ENCODE measurements at places on chromosomes 6 and 20. TPM values are rescaled to one million over a fixed set of nuclear protein-coding genes. Genes with fewer than 3 reads are reported as not detected.

DNA sequence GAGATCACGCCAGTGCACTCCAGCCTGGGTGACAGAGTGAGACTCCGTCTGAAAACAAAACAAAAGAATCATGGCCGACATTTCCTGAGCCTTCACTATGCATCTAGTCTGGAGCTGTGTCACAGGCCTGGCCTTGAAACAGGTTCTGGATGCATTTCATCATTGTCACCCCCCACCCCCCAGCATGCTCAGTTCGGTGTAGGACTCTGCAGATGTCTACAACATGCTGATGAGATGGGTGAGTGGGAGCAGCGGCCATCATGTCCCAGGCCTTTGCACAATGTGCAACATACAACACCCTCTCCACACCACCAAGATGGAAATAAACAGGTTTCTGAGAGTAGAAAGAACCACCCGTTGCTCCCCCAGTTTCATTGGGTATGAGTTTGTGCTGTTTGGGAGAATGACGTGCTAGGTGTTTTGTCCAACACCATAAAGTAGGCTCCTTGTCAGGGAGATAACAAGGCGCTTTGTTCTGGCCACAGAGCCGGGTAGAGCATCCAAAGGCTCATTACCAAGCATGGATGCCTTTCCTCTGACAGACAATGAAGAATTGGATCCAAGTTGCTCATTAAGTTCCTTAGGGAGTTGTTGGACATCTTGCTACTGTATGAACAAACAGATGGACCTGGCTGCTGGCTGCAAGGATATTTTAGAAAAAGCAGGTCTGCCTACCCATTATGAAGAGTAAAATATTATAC is 22.1 kb downstream of the SNHG17 start:
- H3K36me3 ChIP-seq, result peaks cover 7% of the 10 kb centered on the region
- no peak overlapping the region for H3K27ac ChIP-seq
- H3K4me1 ChIP-seq, result no peaks in the 10 kb centered on the region

DNA sequence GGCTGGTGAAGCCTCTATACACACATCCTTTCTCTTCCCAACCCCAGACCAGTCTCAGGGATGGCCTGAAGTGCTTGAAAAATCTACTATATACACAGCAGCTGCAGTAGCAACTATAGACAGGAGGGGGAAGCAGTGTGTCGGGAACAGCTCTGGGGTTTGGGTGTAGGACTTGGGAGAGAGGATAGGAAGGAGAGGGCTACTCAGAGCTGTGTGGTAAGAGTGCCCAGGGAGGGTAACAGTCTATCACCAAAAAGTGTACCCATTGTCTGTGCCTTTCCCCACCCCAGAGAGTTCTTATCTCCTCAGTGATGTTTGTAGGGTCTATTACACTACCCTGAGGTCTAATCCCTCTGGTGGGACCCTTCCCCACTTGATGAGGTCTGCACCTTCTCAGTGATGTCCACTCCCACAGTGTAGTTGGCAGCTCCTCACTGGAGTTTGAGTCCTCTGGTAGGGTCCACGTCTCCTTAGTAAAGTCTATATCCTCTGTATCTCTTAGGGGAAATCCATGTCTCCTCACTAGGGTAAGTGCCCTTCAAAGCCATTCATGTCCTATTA is 1.5 kb upstream of the GGT7 start:
- peak; percentile 40 for DNase-seq
- H3K4me3 ChIP-seq, result no peak overlapping the region
- no peak overlapping the region for H3K27ac ChIP-seq
- H3K4me1 ChIP-seq, result peaks cover 35% of the 10 kb centered on the region

Gene PHF10
- total RNA-seq, result 121 TPM

DNA sequence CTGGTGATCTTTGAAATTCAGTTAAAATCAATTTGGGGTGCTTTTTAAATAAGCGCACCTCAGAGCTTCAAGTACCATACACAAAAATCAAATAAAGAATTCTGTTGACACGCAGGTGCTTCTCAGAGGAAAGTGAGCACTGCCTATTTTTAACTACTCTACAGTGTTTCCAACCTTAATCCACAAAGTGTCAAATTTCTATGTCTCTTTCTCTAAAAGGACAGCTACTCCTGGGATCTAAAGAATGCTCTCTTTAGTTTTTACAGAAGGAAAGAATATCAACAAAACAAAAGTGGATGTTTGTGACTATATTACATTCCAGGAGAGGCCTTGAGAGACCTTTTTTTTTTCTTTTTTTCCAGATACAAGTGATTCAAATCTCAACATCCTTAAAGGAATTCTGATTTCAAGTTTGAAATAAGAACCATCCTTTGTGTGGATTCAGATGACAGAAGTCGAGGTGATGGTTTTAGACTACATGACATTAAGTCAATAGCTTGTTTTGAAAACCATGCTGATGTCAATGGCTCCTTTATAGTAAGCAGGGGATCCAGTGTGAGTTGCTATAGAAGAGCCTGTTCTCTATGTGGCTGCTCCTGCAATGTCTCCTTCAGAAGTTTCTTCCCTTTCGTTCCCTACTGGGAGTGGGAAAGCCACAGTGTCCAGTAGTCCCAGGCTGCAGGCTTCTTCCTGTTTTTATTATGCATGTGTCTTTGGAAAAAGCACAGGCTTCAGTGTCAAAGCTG is 67.2 kb upstream of the DEFB112 start:
- no peaks in the 10 kb centered on the region for H3K36me3 ChIP-seq
- no peaks in the 10 kb centered on the region for H3K4me1 ChIP-seq
- H3K4me3 ChIP-seq, result no peak overlapping the region
- no peaks in the 10 kb centered on the region for H3K27me3 ChIP-seq

GRCh38 chr20:64158346-64159285 is 5.6 kb upstream of the MYT1 start:
- no peaks in the 10 kb centered on the region for H3K36me3 ChIP-seq
- no peak overlapping the region for H3K4me3 ChIP-seq
- no peak overlapping the region for H3K27ac ChIP-seq
- no peaks in the 10 kb centered on the region for H3K4me1 ChIP-seq
- DNase-seq, result no peak

GRCh38 chr20:271069-271468 is 13.5 kb downstream of the DEFB132 start:
- H3K4me1 ChIP-seq, result peaks cover 5% of the 10 kb centered on the region
- no peaks in the 10 kb centered on the region for H3K36me3 ChIP-seq
- no peak overlapping the region for H3K4me3 ChIP-seq
- no peak for DNase-seq

DNA sequence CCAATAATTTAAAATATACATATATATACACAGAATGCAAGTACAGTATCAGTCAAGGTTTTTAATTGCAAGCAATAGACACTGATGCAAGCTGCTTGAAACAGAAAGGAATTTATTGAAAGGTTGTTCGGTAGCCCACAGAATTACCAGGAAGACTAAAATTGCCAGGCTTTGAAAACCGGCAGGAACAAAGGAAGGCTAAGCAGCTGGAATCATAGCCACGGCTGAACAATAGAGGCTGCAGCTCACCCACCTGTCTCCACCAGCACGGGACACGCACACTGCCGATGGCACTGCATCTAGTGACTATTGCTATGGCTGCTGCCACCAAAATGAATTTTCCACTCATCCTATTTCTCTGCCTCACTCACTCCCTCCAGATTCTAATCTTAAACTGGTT is 22.0 kb upstream of the L3MBTL3 start:
- no peaks in the 10 kb centered on the region for H3K27me3 ChIP-seq
- H3K36me3 ChIP-seq, result no peaks in the 10 kb centered on the region
- H3K27ac ChIP-seq, result no peak overlapping the region
- no peak for DNase-seq

Gene CD93
- 9.5 TPM for total RNA-seq

- H3K36me3 ChIP-seq, result no peaks in the 10 kb centered on the region
- no peak overlapping the region for H3K27ac ChIP-seq
- no peak for DNase-seq
- H3K4me3 ChIP-seq, result no peak overlapping the region
- H3K27me3 ChIP-seq, result no peaks in the 10 kb centered on the region
Observed at GRCh38 chr6:134772671-134773360, 177.1 kb downstream of the ALDH8A1 start.

Gene MEP1A
- total RNA-seq, result not detected

GRCh38 chr20:13118676-13119075 is 102.4 kb upstream of the ISM1 start:
- H3K4me3 ChIP-seq, result no peak overlapping the region
- DNase-seq, result no peak
- no peaks in the 10 kb centered on the region for H3K27me3 ChIP-seq
- H3K27ac ChIP-seq, result no peak overlapping the region
- H3K4me1 ChIP-seq, result no peaks in the 10 kb centered on the region

DNA sequence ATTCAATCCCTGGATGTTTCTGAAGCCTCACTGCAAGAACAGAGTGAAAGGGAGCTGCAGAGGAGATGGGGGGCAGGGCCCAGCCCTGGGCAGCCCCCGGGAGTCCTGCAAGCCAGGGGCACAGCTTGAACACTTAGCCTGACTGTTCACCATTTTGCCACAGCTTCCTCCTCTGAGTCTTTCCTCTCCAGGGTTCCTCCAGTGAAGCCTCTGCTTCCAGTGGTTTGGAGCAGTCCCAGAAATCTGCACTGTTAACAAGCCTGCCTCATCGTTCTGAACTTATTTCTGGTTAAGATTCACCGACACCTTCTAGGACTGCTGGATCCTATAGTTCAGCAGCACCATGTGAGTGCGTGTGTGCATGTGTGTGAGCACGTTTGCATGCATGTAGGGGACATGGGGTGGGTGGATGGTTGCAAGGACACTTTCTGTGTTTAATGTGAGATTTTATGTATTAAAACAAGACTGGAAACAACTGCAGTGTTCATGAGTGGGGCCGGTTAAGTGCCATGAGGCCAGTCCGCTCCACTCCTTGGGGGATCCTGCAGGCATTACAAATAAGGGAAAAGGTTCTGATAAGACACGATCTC is 24.6 kb downstream of the CEBPB start:
- no peaks in the 10 kb centered on the region for H3K27me3 ChIP-seq
- no peaks in the 10 kb centered on the region for H3K36me3 ChIP-seq
- peaks cover 7% of the 10 kb centered on the region for H3K4me1 ChIP-seq
- no peak overlapping the region for H3K4me3 ChIP-seq
- DNase-seq, result no peak

DNA sequence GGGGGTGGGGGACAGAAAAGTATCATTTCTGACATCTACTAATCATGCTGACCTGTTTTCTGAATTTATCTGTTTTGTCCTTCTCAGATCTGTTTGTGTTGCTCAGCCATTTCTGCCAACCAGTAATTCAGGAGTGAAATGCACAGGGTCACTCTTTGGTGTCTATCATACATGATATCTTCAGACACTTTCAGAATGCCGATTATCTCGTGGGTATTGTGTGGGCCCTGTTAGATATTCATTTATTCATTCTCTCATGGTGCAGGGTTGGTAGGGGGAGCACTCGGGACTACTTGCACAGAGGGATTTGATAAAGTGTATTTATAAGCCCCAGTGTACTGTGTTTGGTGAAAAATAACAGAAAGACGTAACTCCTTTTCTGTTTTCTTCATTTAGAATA is 101.2 kb upstream of the CITED2 start:
- H3K36me3 ChIP-seq, result no peaks in the 10 kb centered on the region
- no peaks in the 10 kb centered on the region for H3K4me1 ChIP-seq
- no peaks in the 10 kb centered on the region for H3K27me3 ChIP-seq
- H3K27ac ChIP-seq, result no peak overlapping the region

Gene KCNS1
- total RNA-seq, result not detected
